Esophagus muscularis mucosa (tissue), 4 donors: ENCODE measurements at places on chromosomes 6 and 20.

DNA sequence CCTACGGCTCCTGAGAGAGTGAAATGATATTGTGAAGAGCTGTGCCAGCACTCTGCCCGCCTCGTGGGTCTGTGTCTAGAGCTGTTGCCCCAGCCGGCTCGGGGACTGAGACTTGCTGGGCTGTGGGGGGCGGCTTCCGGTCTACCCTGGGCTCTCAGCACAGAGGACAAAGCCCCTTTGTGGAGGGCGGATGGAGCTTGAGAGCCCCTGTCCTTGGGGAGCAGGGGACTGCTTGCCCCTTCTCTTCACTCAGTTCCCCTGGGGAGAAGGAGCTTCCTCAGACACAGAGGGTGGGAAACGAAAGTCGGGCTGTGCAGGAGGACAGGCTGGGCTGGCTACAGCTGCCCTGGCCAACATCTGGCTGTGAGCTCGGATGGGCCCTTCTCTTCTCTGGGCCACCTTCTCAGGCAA lies 11.0 kb downstream of the SRC start:
- DNase-seq: no peak

DNA sequence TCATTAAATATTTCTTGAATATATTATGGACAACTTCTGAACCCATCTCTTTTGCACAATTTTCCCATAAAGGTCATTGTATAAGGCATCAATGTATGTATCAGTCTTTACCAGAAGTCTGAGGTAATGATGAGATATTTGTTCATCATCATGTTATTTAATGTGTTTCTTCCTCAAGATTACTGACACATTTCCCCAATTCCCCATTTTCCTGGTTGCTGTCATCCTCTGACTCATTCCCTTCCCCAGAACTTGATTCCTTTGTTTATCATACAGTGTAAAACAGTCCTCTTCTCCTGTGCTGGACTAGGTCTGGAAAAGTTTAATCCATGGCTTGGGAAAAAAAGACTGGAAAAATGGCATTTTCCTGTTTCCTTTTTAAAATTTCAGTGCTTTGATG lies 107.9 kb upstream of the FLRT3 start:
- no peak for DNase-seq

DNA sequence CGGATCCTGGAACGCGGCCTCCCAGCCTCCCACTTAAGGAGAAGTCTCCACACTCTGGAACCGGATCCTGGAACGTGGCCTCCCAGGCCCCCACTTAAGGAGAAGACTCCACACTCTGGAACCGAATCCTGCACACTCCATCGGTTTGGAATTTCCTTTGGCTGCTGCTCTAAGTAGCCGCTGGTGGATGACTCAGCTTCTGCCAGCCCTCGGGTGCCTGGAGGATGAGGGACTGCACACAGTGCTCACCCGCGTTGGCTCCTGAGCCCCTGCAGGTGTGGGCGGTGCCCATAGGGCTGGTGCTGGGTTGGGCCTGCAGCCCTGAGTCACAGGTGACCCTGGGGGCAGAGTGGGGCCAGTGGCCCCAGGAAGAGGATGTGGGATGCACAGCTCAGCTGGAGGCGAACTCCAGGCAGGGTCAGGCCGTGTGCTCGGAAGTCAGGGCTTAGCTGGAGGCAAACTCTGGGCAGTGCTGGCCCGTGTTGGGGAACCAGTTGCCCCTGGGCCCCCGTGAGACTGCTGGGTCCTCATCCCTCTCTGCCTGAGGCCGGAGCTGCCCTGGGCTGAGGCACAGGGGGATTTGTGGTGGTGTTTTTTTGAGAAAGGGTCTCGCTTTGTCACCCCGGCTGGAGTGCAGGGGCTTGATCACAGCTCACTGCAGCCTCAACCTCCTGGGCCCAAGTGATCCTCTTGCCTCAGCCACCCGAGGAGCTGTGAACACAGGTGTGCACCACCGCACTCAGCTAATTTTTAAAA lies 13.9 kb upstream of the TNFRSF6B start:
- no peak for DNase-seq

DNA sequence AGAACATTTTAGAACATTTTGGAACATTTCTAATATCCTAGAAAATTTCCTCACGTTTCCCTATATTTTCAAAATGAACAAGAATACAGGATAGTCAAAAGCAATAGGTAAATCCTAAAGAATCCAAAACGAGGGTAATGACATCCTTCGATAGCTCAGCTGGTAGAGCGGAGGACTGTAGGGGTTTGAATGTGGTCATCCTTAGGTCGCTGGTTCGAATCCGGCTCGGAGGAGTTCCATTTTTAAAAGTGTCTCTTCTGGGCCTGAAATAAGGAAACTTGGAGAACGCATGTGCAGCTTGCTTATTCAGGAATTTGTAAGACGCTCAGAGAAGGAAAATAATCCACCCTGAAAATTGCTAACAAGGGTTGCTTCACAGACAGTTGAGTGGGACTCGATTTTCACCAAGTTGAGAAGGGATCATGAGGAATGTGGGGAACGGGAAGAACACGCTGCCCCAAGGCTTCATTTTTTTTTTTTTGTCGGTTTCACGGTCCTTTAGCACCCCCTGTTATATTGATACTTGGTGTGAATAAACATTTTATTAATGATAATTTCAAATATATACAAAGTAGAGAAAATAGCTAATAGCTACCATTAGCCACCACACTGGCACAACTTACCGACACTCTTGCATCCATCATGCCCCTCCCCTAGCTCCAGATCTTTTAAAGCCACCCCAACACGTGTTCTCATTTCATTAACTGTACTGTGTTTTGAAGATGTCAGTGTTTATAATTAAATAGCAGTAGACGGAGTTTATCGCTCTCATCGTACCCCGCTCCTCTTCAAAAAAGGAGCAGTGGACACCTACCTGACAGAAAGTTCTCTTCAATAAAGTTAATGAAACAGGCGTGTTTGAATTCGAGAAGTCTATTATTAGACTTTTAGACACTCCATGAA lies 1.8 kb upstream of the ABT1 start:
- DNase-seq: no peak

GRCh38 chr6:73656531-73657145 lies 2.8 kb upstream of the SLC17A5 start:
- DNase-seq: no peak

- peak; percentile 91 for DNase-seq
Observed at GRCh38 chr20:38091441-38092216, 58.1 kb downstream of the RPRD1B start.

GRCh38 chr6:65289491-65289890 lies 417.5 kb downstream of the EYS start:
- DNase-seq: no peak

- no peak for DNase-seq
Observed at GRCh38 chr6:89944826-89945407, 50.6 kb downstream of the GJA10 start.

DNA sequence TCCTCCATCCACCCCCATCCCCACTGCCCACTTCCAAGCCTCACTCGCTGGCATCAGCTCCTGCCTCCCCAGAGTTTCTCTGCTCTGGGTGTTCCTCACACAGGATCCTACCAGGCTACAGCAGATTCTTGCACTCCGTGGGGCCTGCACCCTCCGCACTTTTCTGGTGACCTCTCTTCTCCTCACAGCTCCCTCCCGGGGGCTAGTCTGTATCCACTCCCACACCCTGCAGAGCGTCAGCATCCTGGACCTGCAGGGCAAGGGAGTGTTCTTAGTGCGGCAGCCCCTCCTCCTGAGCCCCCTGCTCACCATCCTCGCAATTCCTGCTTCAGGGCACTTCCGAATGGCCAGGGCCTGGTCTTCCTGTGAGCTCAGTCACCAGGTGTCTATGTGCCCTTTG lies 224.2 kb downstream of the DLL1 start:
- DNase-seq: no peak

- no peak for DNase-seq
Observed at GRCh38 chr6:141653590-141653989, 479.1 kb upstream of the GJE1 start.

DNA sequence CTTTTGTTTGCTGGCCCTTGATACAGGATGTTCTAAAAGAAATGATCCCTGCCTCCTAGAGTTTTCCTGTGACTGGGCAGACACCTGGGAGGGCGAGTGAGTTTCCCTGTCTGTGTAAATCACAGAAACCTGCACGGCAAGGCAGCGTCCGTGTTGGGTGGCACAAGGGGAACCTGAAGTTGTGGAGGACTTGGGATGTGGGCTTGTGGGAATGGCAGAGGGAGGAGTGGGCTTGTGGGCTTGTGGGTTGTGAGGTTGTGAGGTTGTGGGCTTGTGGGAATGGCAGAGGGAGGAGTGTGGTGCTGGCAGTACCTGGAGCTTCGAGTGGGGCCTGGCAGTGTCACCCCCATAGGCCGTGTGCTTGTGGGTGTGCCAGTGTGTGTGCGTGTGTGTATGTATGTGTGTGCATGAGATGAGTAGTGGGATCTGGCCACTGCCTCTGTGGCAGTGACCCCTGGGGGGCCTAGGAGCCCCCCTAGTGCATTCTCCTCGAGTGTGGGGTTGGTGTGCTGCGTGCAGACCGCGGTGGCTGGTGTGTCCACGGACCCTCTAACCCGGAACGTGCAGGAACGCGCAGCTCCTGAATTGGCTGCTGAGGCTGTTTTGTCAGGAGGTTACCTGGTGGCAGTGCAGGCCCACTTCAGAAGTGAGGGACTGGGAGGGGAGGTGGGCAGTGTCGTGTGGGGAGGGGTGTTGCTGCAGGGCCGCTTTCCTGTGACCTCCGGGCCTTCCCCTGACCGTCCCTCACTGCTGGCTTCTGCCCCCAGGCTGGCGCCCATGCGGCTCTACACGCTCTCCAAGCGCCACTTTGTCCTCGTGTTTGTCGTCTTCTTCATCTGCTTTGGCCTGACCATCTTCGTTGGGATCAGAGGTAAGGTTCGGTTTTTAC lies 13.0 kb downstream of the TMEM181 start:
- DNase-seq: no peak

GRCh38 chr6:3315841-3316240 lies 57.1 kb downstream of the PSMG4 start:
- no peak for DNase-seq

- DNase-seq: no peak
Observed at GRCh38 chr6:14977747-14978382, 268.0 kb upstream of the JARID2 start.

GRCh38 chr20:63282946-63283345 lies 10.0 kb upstream of the COL20A1 start:
- no peak for DNase-seq

DNA sequence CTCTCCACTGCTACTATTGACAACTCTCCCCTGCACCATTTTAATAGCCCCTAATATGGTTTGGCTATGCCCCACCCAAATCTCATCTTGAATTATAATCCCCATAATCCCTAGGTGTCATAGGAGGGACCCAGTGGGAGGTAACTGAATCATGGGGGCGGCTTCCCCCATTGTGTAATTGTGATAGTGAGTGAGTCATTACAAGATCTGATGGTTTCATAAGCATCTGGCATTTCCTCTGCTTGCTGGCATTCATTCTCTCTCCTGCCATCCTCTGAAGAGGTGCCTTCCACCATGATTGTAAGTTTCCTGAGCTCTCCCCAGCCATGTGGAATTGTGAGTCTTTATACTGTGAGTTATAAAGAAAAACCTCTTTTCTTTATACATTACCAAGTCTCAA lies 74.1 kb upstream of the TCF21 start:
- DNase-seq: no peak

- no peak for DNase-seq
Observed at GRCh38 chr6:157763904-157764177, 59.2 kb upstream of the SNX9 start.

DNA sequence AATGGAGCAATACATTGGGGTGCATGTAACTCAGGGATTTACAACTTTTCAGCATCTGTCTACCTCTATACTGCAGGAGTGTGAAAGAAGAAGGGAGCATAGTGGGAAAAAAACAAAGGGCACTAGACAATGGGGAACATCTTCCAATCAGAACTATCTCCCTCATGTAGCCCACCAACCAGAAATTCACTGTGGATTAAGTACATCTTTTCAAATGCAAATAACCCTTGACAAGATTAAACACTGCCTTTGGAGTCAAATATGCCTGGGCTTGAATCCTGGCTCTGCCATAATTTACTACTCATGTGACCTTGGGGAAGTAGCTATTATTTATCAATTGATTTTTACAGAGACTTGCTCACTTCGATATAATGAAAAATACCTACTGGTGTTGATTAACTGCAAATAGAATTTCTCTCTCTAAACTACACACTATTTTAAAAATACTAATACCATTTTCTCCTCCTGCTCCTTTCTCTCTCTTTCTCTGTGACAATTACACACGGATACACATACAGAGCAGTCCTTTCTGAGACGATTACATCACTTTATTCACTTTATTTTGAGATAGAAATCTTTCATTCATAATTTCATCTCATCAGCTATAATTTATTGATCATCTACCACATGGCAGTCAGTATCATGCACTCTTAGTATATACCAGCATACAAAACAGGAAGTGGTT lies 783.7 kb downstream of the FRK start:
- DNase-seq: no peak

DNA sequence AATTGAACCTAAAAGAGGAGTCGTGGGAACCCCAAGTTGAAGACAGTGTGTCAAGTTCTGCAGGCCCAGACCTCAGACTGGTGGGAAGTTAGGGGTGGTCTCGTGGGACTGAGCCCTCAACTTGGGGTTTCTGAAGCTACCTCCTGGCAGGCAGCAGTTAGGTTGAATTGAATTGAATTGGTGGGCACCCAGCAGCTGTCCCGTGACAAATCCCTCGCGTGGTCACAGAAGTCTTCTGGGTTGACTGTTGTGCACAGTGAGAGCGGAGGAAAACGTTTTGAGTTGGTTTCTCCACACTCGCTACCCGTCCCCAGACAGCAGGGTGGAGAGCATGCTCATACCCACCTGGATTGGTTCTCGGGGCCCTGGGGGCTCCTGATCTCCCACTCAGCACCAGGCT lies 12.9 kb downstream of the SLC4A11 start:
- no peak for DNase-seq

DNA sequence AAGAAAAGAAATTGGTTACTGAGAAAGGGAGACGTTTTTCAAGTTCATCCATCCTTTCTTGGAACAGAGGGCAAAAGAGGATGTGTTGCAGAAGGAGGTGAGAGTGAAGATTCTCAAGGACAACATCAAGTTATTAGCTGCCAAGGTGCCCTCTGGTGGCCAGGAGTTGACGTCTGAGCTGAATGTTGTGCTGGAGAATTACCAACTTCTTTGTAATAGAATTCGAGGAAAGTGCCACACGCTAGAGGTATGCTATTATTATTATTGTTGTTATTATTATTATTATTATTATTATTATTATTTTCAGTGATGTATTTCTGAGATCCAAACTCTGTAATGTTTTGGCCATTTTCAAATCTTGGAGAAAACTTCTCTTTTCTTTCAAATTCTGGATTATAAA lies 197.0 kb downstream of the UTRN start:
- no peak for DNase-seq

DNA sequence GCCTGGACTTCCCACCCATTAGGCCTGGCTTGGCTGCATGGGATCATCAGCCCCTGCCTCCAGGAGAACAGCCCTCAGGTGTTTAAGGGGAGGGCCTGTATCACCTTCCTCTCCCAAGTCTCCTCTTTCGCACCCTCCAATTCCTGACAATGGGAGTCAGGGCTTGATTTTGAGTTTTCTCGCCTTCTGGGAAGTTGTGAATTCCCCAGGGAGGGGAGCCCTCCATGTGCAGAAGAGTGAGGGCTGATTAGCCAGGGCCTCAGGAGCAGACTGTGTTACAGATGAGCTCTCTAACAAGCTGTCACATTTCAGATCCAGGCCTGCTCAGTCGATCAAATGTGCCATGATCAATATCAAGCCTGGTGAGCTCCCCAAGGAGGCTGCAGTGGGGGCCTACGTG lies 42.4 kb downstream of the CNBD2 start:
- no peak for DNase-seq

GRCh38 chr6:1504465-1504864 lies 105.2 kb upstream of the FOXC1 start:
- no peak for DNase-seq
